Dermis lymphatic vessel endothelial cell (primary cell): ENCODE measurements at places on chromosomes 3 and 15. TPM values are rescaled to one million over a fixed set of nuclear protein-coding genes. Genes with fewer than 3 reads are reported as not detected.

The CDCP1 gene
- total RNA-seq, result 0.11 TPM in 1 of 2 replicates, not detected in the other

The ECE2 gene
- total RNA-seq, result not detected in 2 replicates

The CRABP1 gene
- total RNA-seq, result not detected in 2 replicates

The PLD1 gene
- 68.0 and 96.2 TPM in 2 replicates for total RNA-seq

The AHSG gene
- total RNA-seq, result 0.09 TPM in 1 of 2 replicates, not detected in the other

The NPAP1 gene
- not detected in 2 replicates for total RNA-seq

The GHRL gene
- 0.09 and 0.22 TPM in 2 replicates for total RNA-seq

The GNB5 gene
- 54.0 and 58.2 TPM in 2 replicates for total RNA-seq

The MLF1 gene
- total RNA-seq, result 6.9 and 9.0 TPM in 2 replicates

The ZBED2 gene
- under 0.01 TPM in 1 of 2 replicates, not detected in the other for total RNA-seq

The CPN2 gene
- not detected in 2 replicates for total RNA-seq

The BFSP2 gene
- total RNA-seq, result not detected in 2 replicates

The EMC7 gene
- 28.6 and 31.2 TPM in 2 replicates for total RNA-seq

The LTF gene
- total RNA-seq, result under 0.01 and 0.26 TPM in 2 replicates

The IFT122 gene
- 26.0 and 38.6 TPM in 2 replicates for total RNA-seq

The NMB gene
- total RNA-seq, result 3.0 and 3.5 TPM in 2 replicates

The CASR gene
- not detected in 2 replicates for total RNA-seq

The SLC22A13 gene
- 0.09 and 0.11 TPM in 2 replicates for total RNA-seq

The GUCA1C gene
- total RNA-seq, result not detected in 2 replicates

The TEX9 gene
- 0.11 and 0.34 TPM in 2 replicates for total RNA-seq

The PPARG gene
- 47.9 and 53.1 TPM in 2 replicates for total RNA-seq

The RTP1 gene
- not detected in 2 replicates for total RNA-seq

The GRK7 gene
- not detected in 2 replicates for total RNA-seq
